SK-N-DZ (cell line): ENCODE measurements at places on chromosomes 6 and 20.

DNA sequence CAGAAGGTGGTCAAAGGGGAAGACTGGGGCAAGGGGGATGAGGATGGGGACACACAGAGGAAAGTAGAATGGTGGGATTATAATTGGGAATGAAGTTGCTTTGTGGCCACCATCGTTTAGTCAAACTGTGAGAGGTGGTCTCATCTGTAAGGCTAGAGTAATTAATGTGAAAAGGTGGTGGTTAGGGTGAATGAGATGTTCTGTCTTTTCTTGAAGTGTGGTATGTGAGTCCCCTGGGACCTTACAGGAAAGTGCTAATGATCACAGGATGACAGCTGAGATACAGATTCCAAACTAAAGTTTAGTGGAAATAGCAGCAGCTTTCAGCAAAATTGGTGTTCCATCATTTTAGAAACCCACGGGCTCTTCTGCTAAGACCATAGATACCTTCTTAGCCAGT, 10.7 kb downstream of the ZFAND3 start:
- DNase-seq = no peak

- DNase-seq = no peak
Measured at GRCh38 chr6:56727097-56727850, 84.6 kb upstream of the DST start.

DNA sequence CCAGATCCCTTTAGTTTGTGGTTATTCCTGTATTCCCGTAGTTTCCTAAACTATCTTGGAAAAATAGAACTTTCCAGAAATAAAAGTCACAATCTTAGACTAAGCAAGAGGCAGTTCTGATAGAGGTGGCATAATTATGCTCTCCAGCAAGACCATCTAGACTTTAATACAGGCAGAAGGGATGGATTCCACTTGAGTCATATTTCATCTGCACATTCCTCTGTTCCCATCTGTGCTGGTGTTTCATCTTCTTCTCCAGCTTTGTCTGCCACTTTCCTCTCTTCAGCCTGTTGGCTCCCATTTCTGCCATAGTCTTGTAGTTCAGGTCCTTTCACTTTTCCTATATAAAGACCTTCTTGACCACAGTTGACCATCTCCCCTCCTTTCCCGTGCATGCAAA, 102.9 kb downstream of the SOBP start:
- no peak for DNase-seq

GRCh38 chr20:42260184-42260583, 642.0 kb upstream of the CHD6 start:
- no peak for DNase-seq

DNA sequence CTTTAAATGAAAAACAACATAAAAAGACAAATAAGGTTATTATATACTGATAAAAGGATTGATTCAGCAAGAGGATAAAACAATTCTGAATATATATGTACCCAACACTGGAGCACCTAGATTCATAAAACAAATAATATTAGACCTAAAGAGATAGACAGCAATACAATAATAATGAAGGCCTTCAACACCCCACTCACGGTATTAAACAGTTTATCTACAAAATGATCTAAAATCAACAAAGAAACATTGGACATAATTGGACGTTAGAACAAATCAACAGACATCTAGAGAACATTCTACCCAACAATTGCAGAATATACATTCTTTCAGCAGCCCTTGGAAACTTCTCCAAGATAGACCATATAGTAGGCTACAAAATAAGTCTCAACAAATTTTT, 24.1 kb downstream of the TREM1 start:
- DNase-seq = no peak

DNA sequence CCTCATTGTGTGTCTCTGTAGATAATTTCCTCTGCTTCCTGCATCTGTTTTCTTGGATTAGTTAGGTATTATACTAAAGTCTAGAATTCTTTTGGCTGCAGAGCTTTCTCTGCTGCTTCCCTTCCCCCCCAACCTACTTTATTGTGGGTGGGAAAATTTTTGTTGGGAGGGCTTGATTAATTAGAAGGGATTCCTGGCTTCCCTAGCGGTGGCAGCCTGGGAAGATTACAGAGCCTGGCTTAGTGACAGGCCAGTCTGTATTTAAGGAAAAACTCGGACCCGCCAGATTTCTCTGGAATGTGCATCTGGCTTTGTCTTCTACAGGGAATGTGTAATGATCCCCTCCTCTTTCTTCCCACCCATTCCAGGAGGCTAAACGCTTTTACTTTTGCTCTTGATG, 31.2 kb downstream of the SLX4IP start:
- DNase-seq = no peak

DNA sequence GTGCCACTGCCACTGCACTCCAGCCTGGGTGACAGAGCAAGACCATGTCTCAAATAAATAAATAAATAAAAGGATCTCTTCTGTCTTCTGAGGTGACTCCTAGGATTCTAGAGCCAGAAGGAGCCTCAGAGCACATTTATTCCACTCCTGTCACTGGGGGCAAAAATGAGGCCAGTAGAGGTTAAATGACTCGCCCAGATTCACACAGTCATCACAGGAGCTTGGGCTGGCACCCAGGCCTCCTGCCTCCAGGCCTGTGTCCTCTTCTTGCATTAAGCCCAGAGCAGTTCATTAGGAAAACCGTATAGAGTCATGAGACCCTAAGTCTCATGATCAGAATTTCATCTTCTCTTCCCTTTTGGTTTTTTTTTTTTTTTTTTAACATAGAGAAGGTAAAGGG, 243.3 kb downstream of the NRN1 start:
- DNase-seq = no peak

GRCh38 chr6:169975286-169975685, 223.9 kb downstream of the ERMARD start:
- DNase-seq = no peak

GRCh38 chr6:30810813-30811339, 66.5 kb upstream of the IER3 start:
- no peak for DNase-seq

DNA sequence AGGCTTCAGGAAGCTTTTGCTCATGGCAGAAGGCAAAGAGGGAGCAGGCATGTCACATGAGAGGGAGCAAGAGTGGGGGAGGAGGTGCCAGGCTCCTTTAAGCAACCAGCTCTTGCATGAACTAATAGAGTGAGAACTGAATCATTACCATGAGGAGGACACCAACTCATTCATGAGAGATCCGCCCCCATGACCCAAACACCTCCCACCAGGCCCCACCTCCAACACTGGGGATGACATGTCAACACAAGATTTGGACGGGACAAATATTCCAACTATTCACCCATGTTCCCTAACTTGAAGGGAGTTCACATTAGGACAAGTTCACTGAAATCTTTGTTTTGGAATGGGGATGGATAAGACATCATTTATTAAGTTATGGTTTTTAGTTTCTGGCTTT, 155.2 kb upstream of the ESR1 start:
- no peak for DNase-seq

DNA sequence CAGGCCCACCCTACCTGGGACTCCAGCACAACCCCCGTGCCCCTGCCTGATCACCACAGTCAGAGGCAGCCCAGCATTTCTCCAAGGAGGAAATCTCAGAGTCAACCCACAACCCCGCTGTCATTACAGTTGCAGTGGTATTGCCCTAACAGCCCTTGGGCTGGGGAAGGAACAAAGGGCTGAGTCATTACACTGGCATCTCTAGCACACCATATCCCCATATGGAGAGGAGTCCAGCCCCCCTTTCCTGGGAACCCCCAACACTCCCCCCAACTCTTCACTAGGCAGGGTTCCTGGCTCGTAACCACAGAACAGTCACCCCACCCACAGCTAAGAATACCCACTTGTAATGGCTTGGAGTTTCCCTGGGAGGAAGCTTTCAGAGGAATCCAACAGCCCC, 149.4 kb upstream of the OGFRL1 start:
- no peak for DNase-seq

DNA sequence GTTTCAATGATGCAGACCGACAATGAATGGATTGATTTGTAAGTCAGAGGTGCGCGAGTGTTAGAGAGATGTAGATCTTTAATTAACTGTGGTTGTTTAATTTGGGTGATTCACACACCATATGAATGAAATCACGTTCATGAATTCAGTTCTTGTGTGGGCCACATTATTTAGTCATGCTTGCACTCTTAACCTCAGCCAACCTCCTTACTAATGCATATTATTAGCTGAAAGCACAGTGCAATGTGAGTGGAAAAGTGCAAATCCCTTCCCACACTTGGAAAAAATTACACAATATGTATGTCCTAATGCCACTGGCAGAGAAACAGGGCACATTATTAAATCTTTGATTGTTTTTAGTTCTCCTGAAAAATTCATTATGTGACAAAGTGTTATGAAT, 512.5 kb downstream of the BCKDHB start:
- no peak for DNase-seq

DNA sequence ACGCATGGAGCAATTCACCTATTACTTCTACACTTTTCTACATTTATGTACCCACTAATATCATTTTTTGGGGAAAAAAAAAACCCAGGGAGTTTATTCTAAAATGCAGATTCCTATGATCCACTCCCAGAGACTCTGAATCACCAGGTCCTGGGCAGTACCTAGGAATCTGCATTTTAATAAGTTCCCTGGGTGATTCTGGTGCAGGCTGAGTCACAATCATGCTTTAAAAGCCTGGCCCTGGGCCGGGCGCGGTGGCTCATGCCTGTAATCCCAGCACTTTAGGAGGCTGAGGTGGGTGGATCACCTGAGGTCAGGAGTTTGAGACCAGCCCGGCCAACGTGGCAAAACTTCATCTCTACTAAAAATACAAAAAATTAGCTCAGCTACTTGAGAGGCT, 43.3 kb upstream of the MLN start:
- DNase-seq = no peak

GRCh38 chr6:113818578-113818977, 38.6 kb upstream of the MARCKS start:
- no peak for DNase-seq

DNA sequence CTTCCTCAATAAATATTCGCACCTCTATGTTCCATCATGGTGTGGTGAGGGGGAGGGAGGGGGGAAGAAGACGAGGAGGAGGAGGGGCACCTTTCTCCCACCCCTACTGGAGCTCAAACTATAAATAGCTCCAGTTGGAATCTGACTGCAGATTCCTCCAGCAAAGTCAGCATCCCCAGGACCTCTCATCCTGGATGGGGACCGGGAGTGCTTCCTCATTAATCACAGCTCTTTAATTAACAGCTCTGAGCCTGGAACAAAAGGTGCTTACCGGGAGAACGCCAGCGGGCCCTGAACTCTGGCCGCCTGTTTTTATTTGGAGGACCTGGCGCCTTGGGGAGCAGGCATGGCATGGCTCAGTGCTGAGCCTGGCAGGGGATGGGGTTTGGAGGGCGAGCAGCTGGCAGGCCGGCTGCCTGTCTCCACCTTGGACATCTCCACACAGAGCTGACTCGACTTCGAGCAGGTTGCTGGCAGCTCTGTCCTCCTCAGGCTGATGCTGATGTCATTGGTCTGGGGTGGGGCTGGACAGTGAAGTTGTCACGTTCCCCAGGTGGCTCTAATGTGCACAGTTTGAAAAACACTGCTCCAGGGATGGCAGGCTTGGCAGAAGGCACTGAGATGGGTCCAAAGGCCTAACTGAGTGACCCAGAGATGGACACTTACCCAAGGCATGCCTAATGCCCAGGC, 180.4 kb downstream of the DHX35 start:
- no peak for DNase-seq

GRCh38 chr6:16669227-16669626, 92.0 kb downstream of the ATXN1 start:
- DNase-seq = no peak

GRCh38 chr20:50724112-50724725, 7.2 kb upstream of the PARD6B start:
- no peak for DNase-seq

GRCh38 chr20:62733891-62734290, 25.3 kb downstream of the NTSR1 start:
- DNase-seq = no peak

DNA sequence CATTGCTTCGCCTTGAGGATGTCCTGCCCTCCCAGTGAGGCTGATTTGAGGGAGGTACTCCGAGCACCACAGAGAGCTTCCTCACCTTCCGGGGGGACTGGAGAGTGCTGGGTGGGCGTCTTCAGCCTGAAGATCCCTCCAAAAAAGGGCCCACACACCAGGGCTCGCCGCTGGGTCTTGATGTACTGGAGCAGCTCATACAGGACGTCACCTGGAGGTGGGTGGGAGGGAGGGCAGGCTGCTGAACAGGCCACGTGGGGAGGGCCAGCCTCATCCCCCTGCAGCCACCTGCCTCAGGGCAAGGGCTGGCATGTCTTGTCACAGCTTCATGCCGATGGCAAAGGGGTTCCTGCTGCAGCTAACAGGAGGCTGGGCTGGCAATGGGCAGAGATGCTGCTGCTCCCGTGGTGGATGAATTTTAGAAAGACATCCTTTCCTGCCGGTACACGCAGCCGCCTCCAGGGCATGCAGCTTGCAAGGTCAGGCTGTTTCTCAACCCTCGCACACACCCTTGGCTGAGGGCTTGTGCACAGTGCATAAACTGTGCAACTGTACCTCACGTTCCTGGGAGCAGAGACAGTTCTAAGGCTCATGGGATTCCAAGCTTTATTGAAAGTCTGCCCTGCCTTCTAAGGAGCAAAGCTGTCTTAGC, 14.0 kb downstream of the ETV7 start:
- DNase-seq = no peak

GRCh38 chr6:18388942-18389341, 1.8 kb downstream of the RNF144B start:
- DNase-seq = no peak

GRCh38 chr6:97021194-97021593, 96.7 kb downstream of the KLHL32 start:
- DNase-seq = no peak

DNA sequence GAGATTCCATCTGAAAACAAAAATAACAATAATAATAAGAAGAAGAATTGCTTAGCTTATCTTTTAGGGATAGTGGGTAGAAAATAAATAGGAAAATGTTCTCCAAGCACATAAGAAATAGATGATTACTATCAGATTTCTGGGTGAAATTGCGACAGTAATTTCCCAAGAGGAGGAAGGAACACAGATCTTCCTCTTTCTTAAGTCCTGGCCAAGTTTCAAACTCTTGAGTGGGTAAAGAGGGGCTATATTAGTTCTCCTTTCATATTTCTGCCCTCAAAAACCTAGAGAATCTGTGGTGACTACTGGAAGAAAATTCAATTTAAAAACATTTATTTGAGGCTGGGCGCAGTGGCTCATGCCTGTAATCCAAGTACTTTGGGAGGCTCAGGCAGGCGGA, 63.7 kb downstream of the PHACTR2 start:
- no peak for DNase-seq

DNA sequence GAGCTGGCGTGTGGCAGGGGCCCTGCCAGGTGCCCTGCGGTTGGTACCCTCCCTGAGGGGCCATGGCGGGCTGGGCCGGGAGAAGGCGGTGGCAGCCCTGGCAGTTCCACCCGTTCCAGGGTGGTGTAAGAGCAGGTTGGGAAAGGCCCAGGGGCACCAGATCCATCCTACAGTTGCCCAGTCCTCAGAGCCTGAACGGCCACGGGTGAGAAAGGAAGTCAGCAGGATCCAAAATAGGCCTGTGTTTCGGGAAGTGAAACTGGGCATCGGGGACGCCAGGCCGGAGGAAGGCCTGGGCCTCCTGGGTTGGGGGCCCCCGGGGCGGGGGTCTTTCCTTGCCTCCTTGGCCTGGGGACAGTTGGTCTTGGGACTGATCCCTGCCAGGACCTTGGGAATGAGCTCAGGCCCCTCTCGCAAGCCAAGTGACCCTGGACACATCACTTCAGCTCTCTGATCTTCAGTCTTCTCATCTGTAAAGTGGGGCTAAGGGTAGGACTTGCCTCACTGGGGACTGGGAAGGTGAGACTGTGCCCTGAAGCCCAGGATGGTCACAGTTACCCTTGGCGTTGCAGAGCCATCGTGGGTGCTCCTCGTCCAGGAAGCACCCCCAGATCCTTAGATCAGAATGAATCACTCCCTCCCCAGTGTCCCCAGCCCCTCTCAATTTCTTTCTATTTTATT, 18.1 kb upstream of the NOL4L start:
- no peak for DNase-seq

GRCh38 chr6:36501686-36502085, 45.6 kb downstream of the STK38 start:
- no peak for DNase-seq
